ENCODE measurements at places on chromosomes 4 and X.

GRCh38 chrX:16604337-16604736, 45.6 kb upstream of the S100G start:
- no peak for DNase-seq

- DNase-seq: no peak
These were observed 46.9 kb upstream of the SLC39A8 start for GRCh38 chr4:102392033-102392744.

DNA sequence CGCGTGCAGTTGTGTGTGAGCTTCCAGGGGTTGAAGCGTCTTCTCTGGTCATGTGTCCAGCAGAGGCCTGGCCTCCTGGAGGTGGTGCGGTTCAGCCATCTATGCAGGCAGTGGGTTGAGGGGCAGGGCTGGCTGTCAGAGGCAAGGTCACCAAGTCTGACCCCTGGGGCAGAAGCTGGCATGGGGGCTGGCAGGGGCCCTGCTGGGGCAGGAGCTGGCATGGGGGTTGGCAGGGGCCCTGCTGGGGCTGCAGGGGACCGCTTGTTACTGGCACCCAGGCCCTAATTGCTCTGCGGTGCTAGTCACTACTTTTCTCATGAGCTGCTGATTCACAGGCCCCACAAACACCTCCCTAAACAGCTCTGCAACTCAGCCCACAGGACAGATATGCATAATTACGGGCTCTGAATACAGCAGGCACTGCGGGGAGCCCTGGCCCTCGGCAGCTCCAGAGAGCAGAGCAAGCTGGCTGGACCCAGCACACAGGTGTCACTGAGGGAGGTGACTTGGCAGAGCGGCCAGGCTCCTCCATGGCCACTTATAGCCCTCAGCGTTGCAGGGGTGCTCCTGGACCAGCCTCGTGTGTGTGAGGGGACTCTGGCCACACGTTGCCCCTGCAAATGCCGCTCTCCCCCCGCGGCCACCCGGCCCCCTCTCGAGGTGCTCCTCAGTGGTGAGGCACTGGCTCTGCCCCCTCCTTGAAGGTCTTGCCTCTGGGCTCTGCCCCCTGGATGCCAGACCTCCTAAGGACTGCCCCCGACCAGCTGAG, 32.7 kb downstream of the CPLX1 start:
- DNase-seq: no peak

DNA sequence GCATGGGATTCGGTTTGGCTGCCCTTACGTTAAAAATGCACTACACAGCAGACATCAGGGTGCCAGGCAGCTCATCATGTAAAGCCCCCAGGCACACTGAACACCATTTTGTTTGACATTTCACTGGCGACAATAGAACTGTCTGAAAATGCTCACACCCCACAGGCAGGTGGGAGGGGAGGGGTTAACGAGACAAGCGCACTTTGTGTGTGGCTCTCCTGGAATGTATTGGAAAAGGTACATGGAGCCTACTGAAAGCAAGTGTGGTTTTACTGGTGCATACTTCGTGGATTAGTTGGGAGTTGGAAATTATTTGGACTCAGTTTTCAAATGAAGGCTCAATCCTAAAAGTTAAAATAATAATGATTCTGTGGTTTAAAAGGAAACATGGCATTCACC, 31.6 kb upstream of the PPARGC1A start:
- no peak for DNase-seq

DNA sequence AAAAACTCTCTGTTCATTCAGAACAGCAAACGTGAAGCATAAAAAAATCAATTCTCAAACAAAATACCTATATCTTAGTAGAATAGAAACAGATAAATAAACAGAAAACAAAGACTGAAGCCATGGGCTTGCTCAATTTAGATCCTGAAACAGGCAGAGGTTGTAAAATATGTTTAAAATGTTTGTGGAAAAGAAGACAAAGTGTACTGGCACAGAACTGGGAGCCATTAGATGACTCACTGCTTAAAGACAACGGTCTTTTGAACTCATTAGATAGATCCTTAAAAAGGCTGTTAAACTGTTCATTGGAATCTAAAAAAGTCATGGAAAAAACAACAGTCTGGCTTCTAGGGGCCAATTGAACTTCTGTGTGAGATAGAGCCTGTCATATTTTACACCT, 247.0 kb upstream of the NDST4 start:
- no peak for DNase-seq

Measured in activated naive CD4-positive, alpha-beta T cell (primary cell).